ENCODE measurements at places on chromosomes 6 and 20.

- DNase-seq, result no peak
Observed at GRCh38 chr6:131924881-131925474, 26.2 kb downstream of the CCN2 start.

GRCh38 chr20:61850926-61851900 lies 214.5 kb downstream of the TAF4 start:
- DNase-seq, result no peak

DNA sequence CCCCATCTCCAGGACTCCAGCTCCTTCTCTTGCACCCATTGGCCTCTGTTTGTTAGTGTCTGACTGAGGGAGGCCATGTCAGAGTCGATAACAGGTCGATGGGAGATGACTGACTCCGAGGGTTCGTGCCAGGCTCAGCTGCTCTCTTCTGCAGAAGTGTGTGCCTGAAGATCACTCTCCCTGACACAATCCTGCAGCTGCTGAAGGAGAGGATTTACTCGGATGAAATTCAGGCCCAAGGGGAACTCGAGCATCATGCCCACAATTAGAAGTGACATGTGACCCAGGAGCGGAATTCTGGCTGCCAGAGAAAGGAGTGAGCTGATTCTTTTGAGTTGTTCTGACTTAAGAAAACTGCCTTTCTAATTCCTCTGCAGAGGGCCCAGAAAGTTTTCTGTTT lies 318.2 kb downstream of the MAFB start:
- DNase-seq, result no peak

DNA sequence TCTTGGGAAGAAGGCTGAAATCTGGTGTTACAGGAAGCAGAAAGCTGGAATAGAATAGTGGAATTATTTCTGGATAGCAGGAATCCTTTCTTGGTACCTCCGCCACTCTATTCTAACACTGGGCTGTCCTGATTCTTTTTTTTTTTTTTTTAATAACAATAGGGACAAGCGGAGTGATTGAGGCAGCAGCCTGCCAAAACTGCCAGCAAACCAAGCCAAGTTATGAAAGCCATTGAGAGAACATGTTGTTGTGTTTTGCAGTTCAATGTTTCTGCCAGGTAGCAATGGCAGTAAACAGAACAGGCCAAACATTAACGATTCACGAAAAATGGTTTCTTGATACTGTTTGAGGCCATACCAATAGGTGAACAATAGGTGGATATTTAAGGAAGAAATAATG lies 47.1 kb downstream of the SLC26A8 start:
- no peak for DNase-seq

Measured in HS-27A (cell line).